ENCODE measurements at places on chromosomes 7 and 10.

DNA sequence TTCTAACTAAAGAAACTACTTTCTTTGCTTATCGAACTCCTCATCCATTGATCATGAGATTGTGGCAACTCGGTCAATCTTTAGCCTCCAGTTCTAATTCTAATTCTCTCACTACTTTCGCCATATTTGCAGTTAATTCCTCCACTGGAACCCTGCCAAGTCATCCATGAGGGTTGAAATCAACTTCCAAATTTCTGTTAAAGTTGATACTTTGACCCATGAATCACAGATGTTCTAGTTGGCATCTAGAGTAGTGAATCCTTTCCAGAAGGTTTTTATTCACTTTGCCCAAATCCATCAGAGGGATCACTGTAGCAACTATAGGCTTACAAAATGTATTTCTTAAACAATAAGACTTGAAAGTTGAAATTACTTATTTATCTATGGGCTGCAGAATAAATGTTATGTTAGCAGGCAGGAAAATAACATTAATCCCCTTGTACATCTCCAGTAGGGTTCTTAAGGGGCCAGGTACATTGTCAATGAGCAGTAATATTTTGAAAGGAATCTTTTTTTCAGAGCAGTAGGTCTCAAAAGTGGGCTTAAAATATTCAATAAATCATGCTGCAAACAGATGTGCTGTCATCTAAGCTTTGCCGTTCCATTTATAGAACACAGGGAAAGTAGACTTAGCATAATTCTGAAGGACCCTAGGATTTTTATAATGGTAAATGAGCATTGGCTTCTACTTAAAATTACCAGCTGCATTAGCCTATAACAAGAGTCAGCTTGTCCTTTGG, 39.4 kb downstream of the CCDC71L start:
- DNase-seq = no peak

DNA sequence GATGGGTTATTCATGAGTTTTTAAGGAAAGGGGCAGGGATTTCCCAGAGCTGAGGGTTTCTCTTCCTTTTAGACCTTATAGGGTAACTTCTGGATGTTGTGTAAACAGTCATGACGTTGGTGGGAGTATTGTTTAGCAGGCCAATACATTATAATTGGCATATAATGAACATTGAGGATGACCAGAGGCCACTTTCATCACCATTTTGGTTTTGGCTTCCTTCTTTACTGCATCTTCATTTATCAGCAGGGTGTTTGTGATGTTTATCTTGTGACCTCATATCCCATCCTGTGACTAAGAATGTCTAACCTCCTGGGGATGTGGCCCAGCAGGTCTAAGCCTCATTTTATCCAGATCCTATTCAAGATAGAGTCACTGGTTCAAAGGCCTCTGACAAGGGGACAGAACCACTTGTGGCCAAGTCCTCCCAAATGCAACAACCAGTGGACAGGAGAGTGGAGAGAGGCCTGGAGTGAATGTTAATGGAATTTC, 77.3 kb upstream of the RPA3 start:
- DNase-seq = no peak

GRCh38 chr10:110260746-110261477, 43.8 kb downstream of the SMNDC1 start:
- DNase-seq = no peak

DNA sequence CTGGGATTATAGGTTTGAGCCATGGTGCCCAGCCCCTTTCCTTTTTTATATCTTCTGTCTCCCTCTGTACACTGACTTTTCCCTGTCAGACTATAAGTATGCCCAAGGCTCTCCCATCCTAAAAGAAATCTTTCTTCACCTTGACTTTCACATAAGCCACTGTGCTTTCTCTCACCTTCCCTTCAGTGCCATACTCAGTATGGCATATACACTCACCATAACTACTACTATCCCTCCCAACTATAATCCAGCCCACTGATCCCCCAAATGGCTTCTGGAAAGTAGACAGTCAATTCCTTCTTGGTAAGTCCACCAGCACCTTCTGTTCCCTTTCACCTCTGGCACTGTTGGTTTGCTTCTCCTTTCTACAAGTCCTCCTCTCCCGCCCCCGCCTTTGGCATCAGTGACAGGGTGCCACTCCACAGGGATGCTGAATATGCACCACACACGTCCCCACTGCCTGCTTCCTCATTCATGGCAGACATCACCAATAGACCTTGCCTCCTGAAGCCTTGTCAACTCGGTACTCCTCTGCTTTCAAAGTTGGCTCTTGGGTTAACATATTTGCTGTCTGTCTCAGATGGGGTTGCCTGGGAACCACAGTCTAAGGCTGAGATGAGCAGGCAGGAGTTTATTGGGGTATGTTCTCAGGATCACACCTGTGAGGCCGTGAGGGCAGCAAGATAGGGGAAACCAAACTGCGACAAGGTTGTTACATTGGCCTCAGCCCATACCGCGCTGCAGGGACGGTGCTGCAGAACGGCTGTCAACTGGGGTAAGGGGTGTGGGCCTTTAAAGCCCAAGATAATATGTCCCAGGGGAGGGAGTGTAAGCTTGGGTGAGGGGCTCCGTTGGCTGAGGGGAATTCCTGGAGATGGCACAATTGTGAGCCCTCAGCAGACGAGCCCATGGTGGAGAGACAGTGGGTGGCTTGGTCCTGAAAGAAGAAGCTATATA, 7.2 kb upstream of the PSAP start:
- DNase-seq = no peak

DNA sequence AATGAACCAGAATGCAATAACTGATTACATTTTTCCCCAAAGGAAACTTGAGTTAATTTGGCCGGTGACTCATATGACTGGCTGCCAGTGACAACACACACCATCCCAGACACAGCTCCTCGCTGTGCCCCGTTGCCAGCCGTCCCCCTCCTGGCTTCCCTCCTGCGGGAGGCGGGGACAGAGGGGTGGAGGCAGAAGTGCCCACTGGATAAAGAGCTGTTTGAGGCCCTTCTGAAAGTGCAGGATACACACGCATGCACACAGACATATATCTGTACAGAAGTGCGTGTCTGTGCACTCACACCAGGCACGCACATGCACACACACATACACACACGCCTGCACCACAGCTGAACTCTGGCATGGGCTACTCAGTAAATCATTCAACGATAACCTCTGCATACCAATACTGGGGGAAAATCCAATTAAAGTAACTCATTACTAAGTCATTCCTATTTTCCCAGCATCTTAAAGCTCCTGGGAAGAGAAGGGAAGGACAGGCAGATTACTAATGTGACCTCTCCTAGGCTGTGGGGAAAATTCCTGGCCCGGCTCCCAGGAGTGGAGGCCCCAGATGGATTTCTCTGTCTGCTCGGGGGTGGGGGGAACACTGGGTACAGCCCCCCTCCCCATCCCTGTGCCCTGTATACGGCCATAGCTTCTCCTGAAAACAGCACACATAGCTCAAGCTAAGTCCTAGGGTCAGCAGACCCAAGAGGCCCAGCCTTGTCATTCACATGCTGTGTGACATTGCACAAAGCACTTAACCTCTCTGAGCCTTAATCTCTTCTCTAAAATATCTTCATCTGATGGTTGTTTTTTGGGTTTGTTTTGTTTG, 52.3 kb upstream of the MYL10 start:
- no peak for DNase-seq

DNA sequence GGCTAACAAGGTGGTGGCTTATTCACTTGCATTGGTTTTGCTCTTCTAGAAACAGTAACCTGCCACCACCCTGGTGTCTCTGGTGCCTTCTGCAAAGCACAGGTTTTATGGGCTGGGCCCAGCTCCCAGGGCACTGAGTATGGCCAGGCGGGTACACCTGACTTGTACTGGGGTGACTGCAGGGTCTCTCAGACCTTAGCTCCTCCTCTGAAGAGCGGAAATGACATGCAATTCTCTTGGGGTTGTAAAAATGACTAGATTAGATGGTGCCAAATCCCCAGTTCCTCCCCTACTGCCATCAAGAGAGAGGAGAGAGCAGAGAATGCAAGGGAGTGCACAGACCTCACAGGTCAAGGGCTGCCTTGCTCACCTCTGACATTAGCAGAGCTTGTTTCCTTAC, 14.7 kb downstream of the ESYT2 start:
- DNase-seq = peak; percentile 61

DNA sequence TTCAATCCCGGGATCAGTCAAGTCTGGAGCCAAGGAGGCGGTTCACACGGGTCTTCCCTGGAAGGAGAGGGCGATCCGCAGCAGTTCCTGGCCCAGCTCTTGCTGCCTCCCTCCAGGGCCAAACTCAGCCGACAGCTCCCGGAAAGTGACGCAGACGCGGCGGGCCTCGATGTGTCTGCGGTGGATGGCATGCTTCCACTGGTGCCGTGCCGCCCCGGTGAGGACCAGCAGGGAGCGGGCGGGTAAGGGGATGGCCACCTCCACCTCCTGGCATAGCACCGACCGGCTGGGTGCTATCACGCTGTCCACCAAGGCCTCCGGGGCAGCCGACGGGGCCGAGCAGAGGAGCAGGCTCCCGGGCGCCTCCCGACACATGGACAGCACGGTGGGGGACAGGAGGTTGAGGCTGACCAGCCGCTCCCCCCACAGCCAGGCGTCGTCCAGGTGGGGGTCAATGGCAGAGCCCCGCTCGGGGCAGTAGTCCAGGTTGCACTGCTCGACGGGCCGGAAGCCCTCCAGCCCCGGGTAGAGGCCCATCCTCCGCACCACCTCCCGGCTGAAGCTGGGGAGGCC, 7.2 kb downstream of the ALKBH4 start:
- DNase-seq = no peak

Data from CD4-positive, alpha-beta T cell treated with Interleukin-4 for 4 hours (primary cell).